Renal cortex interstitium (tissue), 15 donors: ENCODE measurements at places on chromosomes 4 and X. TPM values are rescaled to one million over a fixed set of nuclear protein-coding genes. Genes with fewer than 3 reads are reported as not detected.

RS1 gene
- 0.07 TPM for polyA plus RNA-seq

EDA2R gene
- 0.68 TPM for polyA plus RNA-seq

CLRN2 gene
- not detected for polyA plus RNA-seq

ADH7 gene
- not detected for polyA plus RNA-seq

DIPK2B gene
- 8.3 TPM for polyA plus RNA-seq

MAGED4B gene
- 86.1 TPM for polyA plus RNA-seq

PABPC1L2A gene
- not detected for polyA plus RNA-seq

COL25A1 gene
- polyA plus RNA-seq = 14.5 TPM

PRICKLE3 gene
- polyA plus RNA-seq = 7.1 TPM

F8A2 gene
- not detected for polyA plus RNA-seq

DNA sequence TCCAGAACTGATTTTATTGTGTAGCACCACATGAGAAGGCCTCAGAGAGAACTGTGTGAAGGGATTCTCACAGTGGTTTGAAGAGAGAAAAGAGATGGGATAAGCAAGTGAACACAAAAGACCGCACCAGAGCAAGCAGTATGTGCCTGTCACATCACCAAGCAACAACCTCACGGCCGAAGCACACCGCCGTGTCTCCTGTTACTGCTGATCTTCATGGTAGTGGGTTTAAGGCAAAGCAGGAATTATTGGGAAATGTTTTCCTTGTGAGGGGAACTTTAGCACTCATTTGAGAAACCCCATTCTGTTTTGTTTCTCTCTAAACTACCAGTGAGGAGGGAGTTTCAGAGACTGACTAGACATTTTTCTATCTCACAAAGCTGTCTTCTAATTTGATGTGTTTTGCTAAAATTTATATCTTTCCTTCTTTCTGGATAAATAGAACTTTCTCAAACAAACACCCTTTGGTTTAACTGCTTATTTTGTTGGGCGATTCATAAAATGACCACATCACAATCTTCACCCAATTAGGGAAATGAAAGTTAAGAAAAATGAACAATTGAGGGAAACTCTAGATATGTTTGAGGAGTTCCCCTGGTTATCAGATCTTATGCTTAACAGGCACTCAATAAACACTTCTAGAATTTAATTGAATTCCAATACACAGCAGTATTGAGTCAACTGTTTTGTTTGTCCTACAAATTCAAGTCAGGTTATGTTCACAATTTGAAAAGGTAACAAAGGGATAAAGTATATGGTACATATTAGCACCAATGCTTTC, 16.5 kb downstream of the SH3KBP1 start:
- no peak for DNase-seq

- DNase-seq = no peak
Measured at GRCh38 chrX:120205816-120206753, 44.5 kb upstream of the ZBTB33 start.

- DNase-seq = no peak
Measured at GRCh38 chr4:82865592-82865991, 25.4 kb downstream of the SEC31A start.

DNA sequence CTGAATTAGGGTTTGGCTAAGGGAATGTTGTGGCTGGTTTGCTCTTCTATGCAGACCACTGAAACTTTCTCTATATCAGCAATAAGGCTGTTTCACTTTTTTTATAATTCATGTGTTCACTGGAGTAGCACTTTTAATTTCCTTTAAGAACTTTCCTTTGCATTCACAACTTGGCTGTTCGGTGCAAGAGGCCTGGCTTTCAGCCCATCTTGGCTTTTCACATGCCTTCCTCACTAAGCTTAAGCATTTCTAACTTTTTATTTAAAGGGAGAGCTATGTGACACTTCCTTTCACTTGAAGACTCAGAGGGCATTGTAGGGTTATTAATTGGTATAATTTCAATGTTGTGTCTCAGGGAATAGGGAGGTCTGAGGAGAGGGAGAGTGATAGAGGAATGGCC, 142.3 kb downstream of the SHROOM4 start:
- no peak for DNase-seq

DNA sequence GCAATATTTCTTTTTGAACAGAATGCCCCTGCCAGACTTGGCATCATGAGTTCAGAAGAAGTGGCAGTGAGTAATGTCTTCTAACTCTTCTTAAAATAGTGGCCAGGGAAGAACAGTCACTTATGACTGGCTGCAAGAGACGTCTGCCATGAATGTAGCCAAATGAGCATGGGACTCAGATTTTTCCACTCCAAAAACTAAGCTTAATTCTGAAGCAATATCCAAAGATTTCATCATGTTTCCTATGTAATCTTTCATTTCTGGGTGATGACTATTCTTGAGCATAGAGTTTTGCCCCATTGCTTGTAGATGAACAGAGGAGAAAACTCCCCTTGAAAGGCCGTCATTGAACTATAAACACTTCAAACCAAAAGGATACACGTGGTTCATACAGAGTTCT, 11.8 kb downstream of the AMBN start:
- no peak for DNase-seq

DNA sequence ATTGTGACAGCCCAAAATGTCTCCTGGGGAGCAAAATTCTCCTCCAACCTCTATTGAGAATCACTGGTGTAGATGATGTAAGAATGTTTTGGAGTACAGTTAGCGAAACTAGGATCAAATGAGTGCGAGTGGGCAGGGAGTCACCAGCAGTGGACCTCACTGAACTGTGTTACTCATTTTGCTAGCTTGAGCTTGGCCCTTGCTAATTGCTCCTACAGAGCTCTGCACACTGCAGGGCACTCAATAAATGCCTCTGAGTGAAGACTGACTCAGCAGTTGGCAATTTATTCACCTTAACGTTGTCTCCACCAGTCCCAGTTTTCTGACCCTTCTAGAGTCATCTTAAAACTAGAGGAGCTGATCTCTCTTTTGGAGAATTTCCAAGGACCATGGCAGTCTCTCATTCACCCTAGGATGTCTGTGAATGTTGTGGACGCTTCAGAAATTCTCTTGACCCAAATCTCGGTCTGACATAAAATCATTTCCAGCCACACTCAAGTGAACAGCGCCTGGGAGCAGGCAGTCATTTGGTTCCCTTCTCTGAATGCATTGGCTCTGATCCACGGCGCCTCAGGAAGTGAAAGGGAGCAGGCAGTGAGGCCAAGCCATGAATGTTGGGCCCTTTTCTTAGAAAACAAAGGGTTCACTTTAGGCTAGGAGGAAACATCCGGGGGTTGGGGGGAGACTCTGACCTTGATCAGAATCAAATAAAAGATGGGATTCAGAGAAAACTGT, 148.1 kb downstream of the NWD2 start:
- no peak for DNase-seq

- no peak for DNase-seq
Measured at GRCh38 chrX:139759637-139760036, 51.7 kb upstream of the MCF2 start.

DNA sequence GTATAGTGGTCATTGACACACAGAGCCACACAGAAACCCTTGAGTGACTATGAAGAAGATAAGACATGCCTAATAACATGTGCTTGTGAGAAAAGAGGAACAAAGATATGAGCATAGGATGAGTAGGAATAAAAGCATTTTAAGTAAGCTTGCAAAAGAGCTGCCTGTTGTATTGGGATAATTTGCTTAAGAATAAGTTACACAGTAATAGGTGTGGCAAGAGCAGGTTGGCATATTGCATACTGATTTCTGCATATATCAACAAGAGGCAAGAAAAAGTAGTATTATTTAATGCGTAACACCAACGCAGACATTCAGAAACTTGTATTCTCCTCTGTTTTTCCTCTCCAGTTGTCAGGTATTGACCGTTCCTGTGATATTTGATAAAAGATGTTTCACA, 111.5 kb upstream of the UGT8 start:
- no peak for DNase-seq

DNA sequence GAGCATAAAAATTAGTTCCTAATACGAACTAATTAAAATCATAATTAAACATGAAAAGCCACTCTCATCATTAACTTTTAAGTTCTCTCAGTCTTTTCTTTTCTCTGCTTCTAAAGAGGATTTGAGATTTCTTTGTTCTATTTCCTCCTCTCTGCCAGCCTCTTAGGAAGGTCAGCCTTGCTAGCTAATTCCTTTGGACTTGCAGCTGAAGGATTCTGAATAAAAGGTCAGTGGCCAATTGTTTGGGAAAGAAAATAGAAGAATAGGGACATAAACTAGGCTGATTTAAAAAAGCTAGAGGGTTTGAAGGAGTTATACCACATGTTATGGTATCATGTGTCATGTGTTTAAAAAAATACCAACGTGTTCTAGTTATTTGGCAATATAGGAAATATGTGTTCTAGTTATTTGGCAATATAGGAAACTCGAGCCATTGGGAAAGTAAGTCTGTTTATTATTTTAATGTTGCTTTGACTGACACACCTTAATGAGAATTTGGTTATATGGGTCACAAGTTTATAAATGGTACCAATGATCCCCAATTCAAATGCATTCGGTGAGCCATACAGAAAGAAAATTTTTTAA, 1668.7 kb upstream of the PCDH7 start:
- no peak for DNase-seq

DNA sequence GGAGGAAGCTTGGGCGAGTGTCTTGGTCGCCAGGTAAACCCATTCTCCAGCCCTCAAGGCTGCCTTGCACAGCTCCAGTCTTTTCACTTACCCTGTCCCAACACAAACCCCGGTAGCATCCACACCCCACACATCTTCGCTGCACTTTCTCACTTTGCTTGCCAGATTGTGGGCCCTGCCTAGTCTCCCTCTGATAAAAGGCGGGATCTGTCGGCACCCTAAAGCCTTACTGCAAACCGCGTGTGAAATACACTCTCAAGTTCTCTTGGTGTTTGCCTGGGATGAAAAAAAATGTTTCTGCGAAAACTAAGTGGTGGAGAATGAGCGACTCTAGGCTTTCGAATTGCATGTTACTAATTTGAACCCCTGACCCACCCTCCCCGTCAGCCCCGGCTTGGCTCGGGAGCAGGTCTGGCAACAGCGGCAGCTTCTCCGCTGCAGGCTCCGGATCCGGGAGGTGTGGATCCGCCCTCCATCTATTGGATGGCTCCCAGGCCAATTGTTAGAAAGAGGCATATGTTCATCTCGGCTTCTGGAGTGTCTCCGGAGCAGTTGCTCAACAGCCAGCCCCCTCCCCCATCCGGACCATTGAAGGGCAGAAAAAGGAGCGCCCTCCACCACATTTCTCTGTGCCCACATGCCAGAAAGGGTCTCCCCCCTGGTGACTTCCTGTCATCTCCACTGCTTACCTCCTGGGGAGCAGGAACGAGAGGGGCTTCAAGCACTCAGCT, 3.0 kb upstream of the CITED1 start:
- DNase-seq = peak; percentile 66

GRCh38 chr4:113835005-113835404, 73.5 kb upstream of the CAMK2D start:
- no peak for DNase-seq

DNA sequence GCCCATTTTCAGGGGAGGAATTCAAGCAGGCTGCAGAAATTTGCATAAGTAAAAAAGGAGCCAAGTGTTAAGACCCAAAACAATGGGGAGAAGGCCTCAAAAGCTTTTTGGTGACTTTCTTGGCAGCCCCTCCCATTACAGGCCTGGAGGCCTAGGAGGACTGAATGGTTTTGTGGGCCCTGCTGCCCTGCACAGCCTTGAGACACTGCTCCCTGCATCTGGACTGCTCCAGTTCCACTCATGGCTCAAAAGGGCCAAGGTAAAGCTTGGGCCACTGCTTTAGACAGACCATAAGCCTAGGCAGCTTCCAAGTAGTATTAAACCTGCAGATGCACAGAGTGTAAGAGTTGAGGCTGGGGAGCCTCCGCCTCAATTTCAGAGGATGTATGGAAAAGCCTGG, 501.6 kb downstream of the MID1IP1 start:
- no peak for DNase-seq

- DNase-seq = no peak
Measured at GRCh38 chrX:153580700-153581386, 18.1 kb downstream of the CCNQ start.

DNA sequence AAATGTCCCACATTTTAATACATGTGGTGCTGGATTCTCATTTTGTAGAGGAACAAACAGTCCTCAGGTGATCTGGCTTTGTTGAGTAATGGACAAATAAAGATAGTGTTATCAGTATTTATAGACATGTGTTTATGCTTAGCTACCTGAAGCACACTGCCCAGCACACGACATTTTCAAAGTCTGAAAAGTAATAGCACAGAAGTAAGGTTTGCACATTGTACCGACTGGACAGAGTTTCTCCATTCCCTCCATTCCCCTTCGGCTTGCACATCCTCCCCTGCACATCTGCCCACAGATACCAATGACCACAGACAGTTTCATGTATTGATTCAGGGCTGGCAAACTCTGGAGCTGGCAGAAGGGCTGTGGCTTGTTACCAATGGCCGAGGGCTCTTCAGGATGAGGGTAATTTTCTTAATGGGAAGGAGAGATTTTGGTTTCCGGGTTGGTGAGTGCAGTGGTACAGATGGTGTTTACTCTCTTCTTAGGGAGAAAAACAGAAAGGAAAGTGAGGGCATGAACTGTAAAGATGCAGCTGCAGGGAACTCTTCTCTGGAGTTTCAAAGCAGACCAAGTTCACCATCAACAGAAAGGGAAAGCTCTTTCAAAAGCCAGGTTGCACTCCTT, 2.3 kb downstream of the GRPR start:
- DNase-seq = no peak

- no peak for DNase-seq
Measured at GRCh38 chrX:20059467-20060128, 57.1 kb downstream of the MAP7D2 start.

GRCh38 chr4:8191136-8191747, 7.8 kb upstream of the SH3TC1 start:
- DNase-seq = no peak

GRCh38 chr4:114547340-114548134, 51.1 kb upstream of the UGT8 start:
- no peak for DNase-seq

GRCh38 chr4:8790749-8791148, 80.9 kb downstream of the HMX1 start:
- DNase-seq = no peak

DNA sequence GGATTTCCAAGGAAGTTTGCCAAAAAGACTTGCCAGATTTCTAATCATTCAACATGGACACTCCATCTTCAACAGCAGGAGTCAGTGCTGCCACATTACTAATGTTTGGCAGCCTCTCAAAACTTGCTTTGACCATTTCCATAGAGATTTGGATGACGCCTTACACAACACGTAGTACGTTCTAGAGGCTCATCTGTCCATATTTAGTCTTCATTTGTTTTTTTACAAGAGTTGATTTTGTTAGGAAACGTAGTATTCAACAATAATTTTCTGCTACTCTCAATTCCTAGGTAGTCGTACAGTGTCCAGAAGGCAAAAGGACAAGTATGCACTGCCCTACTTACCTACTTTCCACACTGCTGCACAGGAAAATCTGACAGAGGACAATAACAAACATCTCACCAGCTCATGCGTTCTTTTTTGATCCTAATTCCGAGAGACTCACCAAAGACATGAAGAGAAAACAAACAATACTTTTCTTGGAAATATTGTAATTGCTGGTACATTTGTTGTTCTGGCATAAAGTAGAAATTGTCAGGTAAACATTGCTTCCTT, 117.3 kb downstream of the SNCA start:
- DNase-seq = no peak

DNA sequence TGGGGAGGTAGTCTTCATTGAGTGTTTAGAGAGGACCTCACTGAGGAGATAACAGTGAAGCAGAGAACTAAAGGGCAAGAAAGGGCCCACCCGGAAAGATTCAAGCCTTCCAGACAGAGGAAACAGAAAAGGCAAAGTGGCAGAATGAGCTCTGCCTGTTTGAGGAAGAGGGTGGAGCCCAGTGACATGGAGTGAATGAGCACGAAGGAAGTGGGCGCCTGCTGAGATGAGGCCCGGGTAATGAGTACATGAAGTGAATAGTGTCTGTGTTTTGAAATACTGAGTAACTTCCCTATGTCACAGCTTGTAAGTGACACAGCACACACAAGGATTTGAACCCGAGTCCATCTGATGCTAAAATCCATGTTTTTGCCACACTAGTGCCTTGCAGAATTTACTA, 32.5 kb upstream of the TLR2 start:
- no peak for DNase-seq
